Dermis microvascular lymphatic vessel endothelial cell (primary cell): ENCODE measurements at places on chromosomes 6 and 20. TPM values are rescaled to one million over a fixed set of nuclear protein-coding genes. Genes with fewer than 3 reads are reported as not detected.
A peak's percentile ranks its signal among the peaks of the same experiment; 100 is the strongest.

DNA sequence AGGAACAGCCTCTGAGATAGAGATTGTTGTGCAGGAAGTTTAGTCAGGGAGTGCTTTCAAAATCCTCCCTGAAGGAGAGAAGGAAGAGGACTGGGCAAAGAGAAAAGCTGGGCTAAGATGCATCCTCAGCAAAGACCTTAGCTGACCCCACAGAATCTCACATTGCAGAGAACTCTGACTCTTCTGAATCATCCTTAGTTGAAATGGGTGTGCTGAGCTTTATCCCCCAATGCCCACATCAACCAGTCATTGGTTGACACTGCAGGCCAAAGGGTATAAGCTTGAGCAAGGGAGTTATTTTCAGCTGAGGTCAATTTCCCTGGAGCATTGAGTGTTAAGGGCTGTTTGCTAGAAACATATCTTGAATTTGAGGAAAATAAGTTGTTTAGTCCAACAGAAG is 732.2 kb downstream of the CBLN4 start:
- DNase-seq: no peak

- DNase-seq: peak; percentile 98
These were observed 259.1 kb downstream of the HDGFL1 start for GRCh38 chr6:22828179-22829062.

DNA sequence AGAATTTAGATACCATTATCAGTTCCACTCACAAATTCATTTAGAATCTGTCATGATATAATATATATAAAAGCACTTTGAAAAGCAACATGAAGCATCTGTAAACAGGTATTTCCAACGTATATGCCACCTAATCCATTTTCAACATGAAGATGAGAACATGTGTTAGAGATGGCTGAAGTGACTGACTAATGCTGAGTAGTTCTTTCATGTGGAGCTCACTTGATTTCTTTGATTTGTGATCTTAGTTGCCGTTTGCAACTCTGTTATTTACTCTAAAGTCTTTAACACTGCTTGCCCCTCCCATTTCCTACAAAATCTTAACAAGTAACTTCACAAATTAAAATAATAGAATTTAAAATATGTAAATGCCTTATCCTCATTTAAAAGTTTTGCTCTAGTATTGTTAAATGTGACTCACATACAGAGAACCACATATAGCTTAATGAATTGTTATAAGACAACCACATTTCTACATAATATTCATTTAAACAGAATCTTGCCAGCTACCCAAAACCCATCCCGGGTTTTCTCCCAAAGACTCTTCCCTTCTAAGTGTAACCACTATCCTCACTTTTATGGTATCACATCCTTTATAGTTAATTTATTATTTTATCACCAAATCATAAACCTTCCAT is 78.3 kb downstream of the ME1 start:
- DNase-seq: no peak

- no peak for DNase-seq
These were observed 2.7 kb upstream of the DLL1 start for GRCh38 chr6:170293341-170294231.

- DNase-seq: peak; percentile 11
These were observed at the start of gene L3MBTL1 for GRCh38 chr20:43507150-43508080. L3MBTL1 (plus strand) TSS chr20:43507697; CDS start chr20:43513504, 5,807 bp downstream.

- no peak for DNase-seq
These were observed 64.0 kb upstream of the CEP85L start for GRCh38 chr6:118715376-118715775.

DNA sequence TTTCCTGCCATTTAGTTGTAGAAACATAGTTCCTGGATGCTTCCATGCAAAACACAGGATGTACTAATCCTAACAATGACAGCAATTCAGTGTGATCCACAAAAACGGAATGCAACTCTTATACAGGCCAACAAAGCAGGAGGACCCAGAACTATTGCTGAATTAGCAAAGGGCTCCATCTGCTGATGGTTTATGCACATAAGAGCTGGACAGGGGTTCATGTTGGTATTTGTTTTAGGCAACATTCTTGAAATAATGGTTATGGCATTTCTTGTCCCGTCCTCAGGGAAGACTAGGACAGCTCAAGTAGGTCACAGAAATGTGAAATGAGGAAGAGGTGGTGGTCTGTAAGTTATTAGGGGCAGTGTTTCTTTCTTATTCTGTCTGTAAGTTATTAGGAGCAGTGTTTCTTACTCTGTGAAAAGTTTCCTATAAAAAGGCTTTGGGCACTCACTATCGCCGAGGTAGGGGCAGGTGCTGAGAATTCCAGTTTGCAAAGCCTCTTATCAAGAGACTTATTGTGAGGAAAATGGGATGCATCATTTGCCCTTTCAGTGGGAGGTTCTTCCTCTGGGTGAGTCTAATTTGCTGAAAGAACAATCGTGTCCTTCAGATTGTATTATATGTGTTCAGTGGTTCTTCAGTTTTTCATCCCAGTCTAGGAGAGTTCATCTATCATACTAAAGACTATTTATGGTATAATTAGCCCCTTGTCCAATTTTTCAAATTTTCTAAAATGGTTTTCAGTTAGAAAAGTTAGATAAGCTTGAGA is 171.1 kb downstream of the MCHR2 start:
- peak; percentile 47 for DNase-seq

FOXA2 gene
- not detected in 2 replicates for total RNA-seq

LY6G6D gene
- total RNA-seq: not detected in 2 replicates

BMP2 gene
- total RNA-seq: 13.1 and 30.8 TPM in 2 replicates

BHLHE23 gene
- not detected in 2 replicates for total RNA-seq

SLC35D3 gene
- total RNA-seq: not detected in 2 replicates
